ENCODE measurements at places on chromosomes 6 and 20. TPM values are rescaled to one million over a fixed set of nuclear protein-coding genes. Genes with fewer than 3 reads are reported as not detected.
A peak's percentile ranks its signal among the peaks of the same experiment; 100 is the strongest.

GRCh38 chr20:23966298-23966697 is 22.3 kb downstream of the GGTLC1 start:
- no peaks in the 10 kb centered on the region for H3K36me3 ChIP-seq
- H3K27ac ChIP-seq = no peak overlapping the region
- H3K27me3 ChIP-seq = no peaks in the 10 kb centered on the region
- H3K4me1 ChIP-seq = no peaks in the 10 kb centered on the region

GRCh38 chr20:38926934-38927616 is 858 bp downstream of the FAM83D start:
- no peaks in the 10 kb centered on the region for H3K36me3 ChIP-seq
- H3K4me3 ChIP-seq = peak overlapping the region; percentile 8
- DNase-seq = no peak
- H3K27ac ChIP-seq = no peak overlapping the region
- no peaks in the 10 kb centered on the region for H3K4me1 ChIP-seq
- no peaks in the 10 kb centered on the region for H3K27me3 ChIP-seq

DNA sequence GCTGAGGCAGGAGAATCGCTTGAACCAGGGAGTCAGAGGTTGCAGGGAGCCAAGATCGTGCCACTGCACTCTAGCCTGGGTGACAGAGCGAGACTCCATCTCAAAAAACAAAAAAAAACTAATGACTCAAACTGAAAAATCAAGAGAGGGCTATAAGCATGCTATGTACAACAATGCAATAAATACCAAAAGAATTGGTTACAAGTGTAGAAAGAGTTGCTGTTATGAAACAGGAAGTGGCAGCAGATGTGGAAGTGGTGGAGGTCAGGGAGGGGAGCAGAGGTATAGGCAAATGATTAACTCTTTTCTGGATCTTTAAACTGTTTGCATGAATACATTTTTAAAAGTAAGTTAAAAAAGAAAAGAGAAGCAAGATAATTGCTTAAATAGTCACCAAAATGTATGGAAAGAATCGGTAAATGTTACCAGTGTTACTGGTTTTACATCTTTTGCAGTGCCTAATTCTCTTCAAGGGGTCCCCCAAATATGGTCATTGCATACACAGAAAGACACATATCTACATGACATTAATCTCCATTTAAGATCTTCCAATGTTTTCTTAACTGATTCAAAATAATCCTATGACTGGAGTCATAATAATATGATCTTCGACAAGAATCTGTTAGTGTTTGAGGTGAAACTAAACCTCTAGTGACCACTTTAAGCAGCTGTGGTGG is 15.0 kb downstream of the CALHM6 start:
- H3K36me3 ChIP-seq = no peaks in the 10 kb centered on the region
- no peak overlapping the region for H3K27ac ChIP-seq
- DNase-seq = no peak
- H3K27me3 ChIP-seq = no peaks in the 10 kb centered on the region
- no peaks in the 10 kb centered on the region for H3K4me1 ChIP-seq

- no peak overlapping the region for H3K4me3 ChIP-seq
- H3K27me3 ChIP-seq = no peaks in the 10 kb centered on the region
- DNase-seq = no peak
- peak overlapping the region; percentile 45 for H3K27ac ChIP-seq
- H3K36me3 ChIP-seq = peaks cover 2% of the 10 kb centered on the region
These were observed 67.3 kb downstream of the TRAM2 start for GRCh38 chr6:52509281-52510212.

GRCh38 chr6:102848796-102849195 is 1455.3 kb downstream of the GRIK2 start:
- no peaks in the 10 kb centered on the region for H3K36me3 ChIP-seq
- no peaks in the 10 kb centered on the region for H3K27me3 ChIP-seq
- no peak overlapping the region for H3K4me3 ChIP-seq

DNA sequence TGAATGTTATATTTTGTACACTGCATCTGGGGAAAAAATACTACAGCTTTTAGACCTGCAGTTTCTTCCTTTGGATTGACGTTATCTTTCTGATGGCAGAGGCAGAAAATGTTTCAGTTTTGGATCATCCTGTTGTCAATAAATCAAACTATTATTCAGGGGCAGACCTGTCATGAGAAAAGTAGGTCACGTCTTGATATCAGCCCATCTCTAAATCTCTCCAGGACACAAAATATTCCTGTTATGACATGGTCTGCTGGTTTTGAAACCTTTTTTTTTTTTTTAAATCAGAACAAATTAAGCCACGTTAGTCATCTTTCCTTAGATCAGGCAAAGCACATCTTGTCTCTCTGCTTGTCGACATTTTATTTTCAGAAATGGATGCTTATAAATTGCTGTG is 24.0 kb downstream of the IL20RA start:
- no peak overlapping the region for H3K4me3 ChIP-seq
- H3K27me3 ChIP-seq = no peaks in the 10 kb centered on the region
- no peaks in the 10 kb centered on the region for H3K4me1 ChIP-seq
- H3K27ac ChIP-seq = no peak overlapping the region
- DNase-seq = no peak

- DNase-seq = no peak
- H3K4me1 ChIP-seq = no peaks in the 10 kb centered on the region
- no peak overlapping the region for H3K27ac ChIP-seq
These were observed 53.5 kb downstream of the TBC1D7 start for GRCh38 chr6:13274707-13275434.

GRCh38 chr6:130994319-130995097 is 68.5 kb downstream of the EPB41L2 start:
- H3K36me3 ChIP-seq = no peaks in the 10 kb centered on the region
- H3K4me3 ChIP-seq = no peak overlapping the region
- H3K27ac ChIP-seq = no peak overlapping the region
- DNase-seq = no peak

DNA sequence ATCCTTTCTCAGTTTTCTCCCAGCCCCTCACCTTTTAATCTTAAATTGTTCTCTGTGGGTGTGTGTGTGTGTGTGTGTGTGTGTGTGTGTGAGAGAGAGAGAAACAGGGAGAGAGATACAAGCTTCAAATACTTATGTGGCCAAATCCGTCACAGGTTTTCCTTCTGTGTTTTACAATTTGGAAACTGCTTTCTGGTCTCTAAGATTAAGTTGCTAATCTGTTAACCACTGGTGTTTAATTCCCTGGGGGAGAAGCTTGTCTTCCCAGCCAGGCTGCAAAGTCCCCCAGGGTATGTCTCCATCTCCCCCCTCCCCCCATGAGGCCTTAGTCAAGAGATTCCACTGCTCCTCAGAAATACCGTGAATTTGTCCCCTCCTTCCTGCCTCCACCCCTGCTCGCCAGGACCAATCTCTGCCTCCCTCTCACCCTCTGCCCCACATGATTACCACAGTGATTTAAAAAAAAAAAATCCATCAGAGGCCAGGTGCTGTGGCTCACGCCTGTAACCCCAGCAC is 49.0 kb downstream of the RIPOR3 start:
- DNase-seq = no peak
- H3K4me1 ChIP-seq = no peaks in the 10 kb centered on the region
- no peaks in the 10 kb centered on the region for H3K27me3 ChIP-seq
- H3K4me3 ChIP-seq = no peak overlapping the region

- no peaks in the 10 kb centered on the region for H3K4me1 ChIP-seq
- H3K27ac ChIP-seq = no peak overlapping the region
- H3K27me3 ChIP-seq = no peaks in the 10 kb centered on the region
- no peak for DNase-seq
- no peak overlapping the region for H3K4me3 ChIP-seq
These were observed 17.5 kb downstream of the KIF25 start for GRCh38 chr6:168015009-168015408.

- no peaks in the 10 kb centered on the region for H3K4me1 ChIP-seq
- H3K4me3 ChIP-seq = no peak overlapping the region
- H3K27ac ChIP-seq = no peak overlapping the region
- H3K36me3 ChIP-seq = no peaks in the 10 kb centered on the region
These were observed 1.2 kb downstream of the TSBP1 start for GRCh38 chr6:32370505-32370904.

DNA sequence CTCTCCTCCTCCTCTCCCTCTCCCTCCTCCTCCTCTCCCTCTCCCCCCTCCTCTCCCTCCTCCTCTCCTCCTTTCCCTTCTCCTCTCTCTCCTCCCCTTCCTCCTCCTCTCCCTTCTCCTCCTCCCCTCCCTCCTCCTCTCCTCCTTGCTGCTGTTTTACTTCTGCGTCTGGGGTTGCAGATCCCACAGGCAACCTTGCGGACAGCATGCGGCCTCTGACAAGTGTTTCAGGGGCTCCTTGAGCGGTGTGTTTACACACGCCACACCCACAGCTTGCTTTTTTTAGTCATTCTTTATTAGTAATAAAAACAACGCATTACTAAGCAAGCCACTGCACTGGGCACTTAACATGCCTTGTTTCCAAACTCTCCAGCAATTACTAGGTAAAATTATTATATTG is 81.9 kb downstream of the TFAP2C start:
- H3K36me3 ChIP-seq = no peaks in the 10 kb centered on the region
- no peaks in the 10 kb centered on the region for H3K27me3 ChIP-seq
- no peaks in the 10 kb centered on the region for H3K4me1 ChIP-seq

DNA sequence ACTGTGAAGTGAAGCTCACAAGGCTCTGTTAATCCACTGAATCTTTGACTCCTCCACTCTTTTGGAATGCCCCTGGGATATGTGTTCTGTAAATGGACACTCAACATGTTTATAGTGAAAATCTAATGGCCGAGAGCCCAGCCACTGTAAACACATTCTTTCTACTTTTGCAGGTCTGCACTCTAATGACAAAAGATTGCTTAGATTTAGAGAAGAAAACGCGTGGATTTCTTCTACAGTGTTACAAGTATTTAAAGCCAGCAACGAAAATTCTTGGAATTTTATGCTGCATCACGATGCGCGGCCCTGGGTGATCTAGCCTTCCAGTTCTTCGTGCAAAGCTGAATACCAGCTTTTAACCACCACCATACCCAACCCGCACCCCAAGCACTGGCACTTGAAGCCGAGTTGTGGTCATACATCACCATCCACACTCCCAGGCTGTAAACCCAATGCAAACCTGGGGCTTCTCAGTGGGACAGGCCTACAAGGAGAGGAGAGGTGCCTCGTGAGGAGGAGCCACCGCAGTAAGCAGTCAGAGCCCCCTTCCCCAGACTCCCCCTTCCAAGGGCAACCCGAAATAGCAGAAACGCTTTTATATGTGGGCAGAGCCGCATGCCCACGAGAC is 3.7 kb upstream of the FOXO3 start:
- H3K27me3 ChIP-seq = no peaks in the 10 kb centered on the region
- H3K27ac ChIP-seq = peak overlapping the region; percentile 77
- DNase-seq = no peak
- H3K4me3 ChIP-seq = peak overlapping the region; percentile 79
- no peaks in the 10 kb centered on the region for H3K4me1 ChIP-seq

DNA sequence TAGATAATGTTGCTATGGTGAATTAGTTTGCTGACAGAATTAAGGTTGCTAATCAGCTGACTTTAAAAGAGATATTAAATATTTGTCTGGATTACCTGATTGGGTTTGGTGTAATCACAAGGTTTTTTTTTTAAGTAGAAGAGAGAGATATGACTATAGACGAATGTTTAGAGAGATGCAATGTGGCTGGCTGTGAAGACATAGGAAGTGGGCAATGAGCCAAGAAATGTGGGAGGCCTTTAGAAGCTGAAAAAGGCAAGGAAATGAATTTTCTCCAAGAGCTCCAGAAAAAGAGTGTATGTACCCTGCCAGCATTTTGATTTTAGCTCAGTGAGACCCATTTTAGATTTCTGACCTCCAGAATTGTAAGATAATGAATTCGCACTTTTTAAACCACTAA is 598.3 kb downstream of the PKHD1 start:
- no peak overlapping the region for H3K27ac ChIP-seq
- no peaks in the 10 kb centered on the region for H3K27me3 ChIP-seq
- H3K4me3 ChIP-seq = no peak overlapping the region
- no peaks in the 10 kb centered on the region for H3K36me3 ChIP-seq
- no peaks in the 10 kb centered on the region for H3K4me1 ChIP-seq

HSPA1L gene
- 1.9 TPM for total RNA-seq

DDX43 gene
- 0.78 TPM for total RNA-seq

B3GAT2 gene
- total RNA-seq = not detected

NKX2-2 gene
- not detected for total RNA-seq

CRIP3 gene
- 2.2 TPM for total RNA-seq

All from aorta (tissue), 5 donors.